ENCODE measurements at places on chromosomes 2 and 18.

GRCh38 chr2:197893403-197894177 lies 89.2 kb downstream of the PLCL1 start:
- DNase-seq: no peak

GRCh38 chr2:109243526-109244303 lies 114.7 kb downstream of the SH3RF3 start:
- DNase-seq: no peak

- DNase-seq: no peak
Measured at GRCh38 chr2:181120625-181121024, 140.2 kb downstream of the UBE2E3 start.

- DNase-seq: no peak
Measured at GRCh38 chr2:26298638-26299393, 47.1 kb upstream of the SELENOI start.

DNA sequence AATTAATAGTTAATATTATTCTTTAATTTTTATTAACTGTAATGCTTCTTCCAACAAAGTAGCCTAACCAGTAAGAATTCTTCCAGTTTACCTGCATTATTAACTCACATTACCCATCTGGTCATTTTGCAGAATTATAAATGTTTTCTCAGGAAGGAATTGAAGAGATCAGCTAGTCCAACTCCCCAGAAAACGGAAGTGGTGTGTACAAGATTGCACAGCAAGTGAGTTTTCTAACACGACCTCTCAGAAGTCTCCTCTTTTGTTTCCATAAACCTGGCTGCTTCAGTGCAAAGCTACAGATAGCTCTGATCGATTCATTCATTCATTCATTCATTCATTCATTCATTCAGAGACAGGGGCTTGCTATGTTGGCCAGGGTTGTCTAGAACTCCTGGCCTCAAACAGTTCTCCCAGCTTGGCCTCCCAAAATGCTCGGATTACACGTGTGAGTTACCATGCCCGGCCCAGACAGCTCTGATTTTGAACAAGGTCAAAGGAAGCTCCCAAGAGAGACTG lies 128.8 kb upstream of the REV1 start:
- no peak for DNase-seq

GRCh38 chr2:64442801-64443429 lies 11.0 kb upstream of the LGALSL start:
- DNase-seq: no peak

GRCh38 chr2:44560352-44560751 lies 198.6 kb downstream of the CAMKMT start:
- no peak for DNase-seq

- DNase-seq: no peak
Measured at GRCh38 chr18:13577091-13577697, 149.2 kb downstream of the FAM210A start.

DNA sequence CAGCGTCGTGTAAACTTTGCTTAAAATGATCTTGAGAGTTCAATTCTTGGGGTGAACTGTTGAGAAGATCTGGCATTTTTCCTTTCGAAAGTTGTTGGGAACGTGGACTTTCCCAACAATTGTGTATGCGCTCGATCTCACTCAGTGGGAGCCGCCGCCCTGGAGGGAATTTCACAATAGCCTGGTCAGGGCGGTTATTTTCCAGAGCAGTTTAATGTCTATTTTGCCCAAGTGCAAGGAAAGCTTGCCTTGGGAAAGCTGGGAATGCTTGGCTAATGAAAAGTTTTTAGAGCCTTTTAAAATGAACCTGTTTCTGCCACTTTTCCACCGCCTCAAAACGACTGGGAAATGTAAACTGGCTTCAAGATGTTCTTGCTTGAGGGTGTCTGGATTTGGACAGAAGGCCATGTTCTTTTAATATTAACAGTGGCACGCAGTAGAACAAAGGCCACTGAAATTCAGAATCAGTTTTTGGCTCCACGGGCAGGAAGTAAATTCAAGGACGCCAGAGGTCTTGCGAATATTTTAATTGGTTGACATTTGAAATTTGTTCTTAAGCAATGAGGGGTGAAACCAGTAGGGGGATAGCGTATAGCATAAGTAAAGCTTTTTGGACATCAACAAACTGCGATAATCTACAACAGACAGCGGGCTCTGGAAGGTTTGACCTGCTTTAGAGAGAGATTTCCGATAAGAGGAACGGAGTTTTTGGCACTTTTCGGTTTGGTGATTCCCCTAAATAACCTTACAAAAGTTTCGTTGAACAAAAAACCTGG lies 1.2 kb downstream of the CFLAR start:
- no peak for DNase-seq

DNA sequence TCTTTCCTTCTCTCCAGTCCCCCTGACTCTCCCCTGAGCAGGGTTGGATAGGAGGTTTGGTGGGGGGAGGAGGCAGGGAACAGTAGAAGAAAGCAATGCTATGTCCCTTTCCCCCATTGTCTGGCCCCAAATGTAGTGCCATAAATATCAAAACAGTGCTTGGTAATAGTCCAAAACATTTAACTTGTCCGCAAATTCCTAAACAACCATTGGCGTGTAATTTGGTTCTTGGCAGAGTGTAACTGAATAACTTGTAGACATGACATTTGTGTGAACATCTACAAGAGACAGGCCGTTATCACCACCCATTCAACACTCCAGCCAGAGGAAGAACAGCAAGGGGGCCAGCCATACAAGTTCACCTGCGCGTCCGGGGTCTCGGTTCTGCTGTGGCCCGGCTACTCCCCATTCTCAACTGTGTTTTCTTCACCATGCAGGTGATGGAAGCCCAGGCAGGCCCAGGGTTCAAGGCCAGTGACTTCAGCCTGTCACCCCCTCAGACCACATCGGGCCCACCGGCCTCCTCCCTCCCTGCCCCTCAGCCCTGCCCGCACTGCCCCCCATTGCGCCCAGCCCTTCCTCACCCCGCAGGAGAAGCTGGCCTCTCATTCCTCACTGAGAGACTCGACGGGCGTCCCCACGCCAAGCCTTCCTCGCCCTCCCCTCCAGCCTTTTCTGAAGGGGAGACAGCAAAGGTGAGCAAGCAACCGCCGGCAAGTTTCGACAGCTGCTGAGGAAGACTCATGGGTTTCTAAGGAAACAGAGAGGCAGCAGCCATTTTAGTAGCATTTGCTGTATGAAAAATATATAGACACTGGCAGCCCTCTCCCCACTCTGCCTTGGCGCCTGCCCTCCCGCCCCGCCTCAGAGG lies 699 bp upstream of the RAPGEF4 start:
- DNase-seq: no peak

- no peak for DNase-seq
Measured at GRCh38 chr2:119023534-119023933, 81.5 kb downstream of the MARCO start.

DNA sequence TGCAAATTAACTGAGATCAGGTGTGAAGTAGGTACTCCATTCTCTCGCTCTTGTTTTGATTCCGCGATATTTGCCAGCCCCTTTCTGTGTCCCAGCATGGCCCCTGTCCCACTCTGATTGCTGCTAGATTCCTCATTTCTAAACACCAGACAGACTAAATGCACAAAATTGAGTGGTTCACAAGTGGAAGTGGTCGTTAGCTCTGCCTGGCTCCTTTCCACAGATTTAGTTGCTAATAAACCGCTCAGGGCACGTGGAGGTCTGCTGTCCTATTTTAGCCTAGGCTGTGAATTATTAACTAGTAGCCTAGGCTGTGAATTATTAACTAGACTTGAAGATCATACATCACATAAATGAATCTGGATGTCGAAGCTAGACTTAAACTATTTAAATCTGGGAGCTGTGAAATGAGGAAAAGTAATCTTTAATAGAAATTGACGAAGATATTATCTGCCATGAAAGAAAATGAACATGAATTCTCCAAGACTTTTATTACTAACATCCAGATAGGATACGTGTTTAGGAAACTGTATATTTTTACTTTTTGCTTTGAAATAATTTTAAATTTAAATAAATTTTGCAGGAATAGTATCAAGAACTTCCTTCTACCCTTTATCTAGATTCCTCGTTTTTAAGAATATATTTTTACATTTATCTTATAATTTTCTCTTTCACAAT lies 3.7 kb downstream of the IL1RL2 start:
- DNase-seq: no peak

DNA sequence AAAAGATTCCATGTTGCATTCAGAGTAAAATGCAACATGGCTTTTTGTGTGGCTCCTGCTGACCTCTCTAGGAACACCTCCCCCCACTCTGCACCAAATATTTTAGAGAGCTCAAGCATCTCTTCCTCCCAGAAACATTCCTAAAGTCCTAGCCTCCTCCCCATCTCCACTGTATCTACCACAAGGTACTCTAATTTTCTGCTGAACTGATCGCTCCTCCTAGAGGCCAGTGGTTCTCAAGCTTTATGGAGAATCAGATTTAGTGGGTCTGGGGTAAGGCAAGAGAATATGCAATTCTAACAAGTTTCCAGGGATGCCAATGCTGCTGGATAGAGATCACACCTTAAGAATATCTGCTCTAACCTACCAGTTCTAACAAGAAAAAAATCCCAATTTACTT lies 89.5 kb upstream of the HNRNPA3 start:
- no peak for DNase-seq

DNA sequence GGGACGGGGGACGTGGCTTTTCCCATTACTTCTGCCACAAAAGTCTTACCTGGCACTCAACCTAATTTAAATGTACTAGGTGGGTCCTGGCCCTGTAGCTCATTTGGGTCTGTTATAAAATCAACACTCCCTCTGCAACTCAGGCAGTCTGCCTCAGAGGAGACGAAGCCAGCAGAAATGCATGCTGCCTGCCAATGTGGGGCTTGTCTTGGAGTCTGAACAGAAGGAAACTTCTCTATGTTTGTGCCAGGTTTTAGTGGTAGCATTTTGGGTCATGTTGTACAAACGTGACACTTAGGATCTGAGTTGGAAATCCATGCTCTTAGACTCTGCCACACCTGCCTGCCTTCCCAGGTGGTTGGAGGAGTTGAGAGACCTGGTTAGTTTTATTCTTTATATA lies 292.5 kb upstream of the FAM98A start:
- DNase-seq: no peak

GRCh38 chr2:58130238-58130637 lies 83.6 kb downstream of the VRK2 start:
- no peak for DNase-seq

DNA sequence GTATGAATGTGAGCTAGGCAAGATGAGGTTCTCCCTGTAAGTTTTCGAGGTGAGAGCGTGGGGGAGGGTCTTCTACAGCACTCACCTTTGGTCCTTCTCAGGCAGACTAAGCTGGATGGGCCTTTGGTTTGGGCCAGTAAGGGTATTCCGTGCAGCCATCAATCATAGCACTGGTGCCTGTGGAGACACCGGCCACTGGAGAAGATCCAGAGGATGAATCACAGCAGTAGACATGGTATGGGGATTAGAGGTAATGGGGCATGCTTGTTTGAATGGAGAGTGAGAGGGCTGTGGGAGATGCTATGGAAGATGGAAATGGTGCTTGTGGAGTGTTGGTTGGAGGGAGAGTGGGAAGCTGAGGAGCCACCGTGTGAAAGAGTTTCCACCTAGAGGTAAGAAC lies 16.1 kb downstream of the MAPRE3 start:
- DNase-seq: no peak

DNA sequence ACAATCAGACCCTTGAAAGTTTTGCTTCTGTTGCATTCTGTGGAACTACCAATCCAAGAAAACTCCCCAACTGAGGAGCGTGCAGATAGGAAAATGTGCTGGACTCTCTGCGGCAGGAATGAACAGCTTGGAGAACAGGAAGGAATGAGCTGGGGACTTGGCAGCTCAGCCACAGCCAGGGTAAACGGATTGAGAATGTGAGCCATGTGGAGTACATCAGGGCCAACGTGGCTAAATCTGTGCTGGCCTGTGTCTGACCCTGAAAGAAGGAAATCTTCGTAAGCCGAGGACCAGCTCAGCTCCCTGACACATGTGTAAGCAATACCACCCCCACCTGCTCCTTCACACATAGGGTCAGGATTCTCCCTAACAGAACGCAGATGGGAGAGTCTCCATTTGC lies 1023.7 kb downstream of the BCL11A start:
- no peak for DNase-seq

DNA sequence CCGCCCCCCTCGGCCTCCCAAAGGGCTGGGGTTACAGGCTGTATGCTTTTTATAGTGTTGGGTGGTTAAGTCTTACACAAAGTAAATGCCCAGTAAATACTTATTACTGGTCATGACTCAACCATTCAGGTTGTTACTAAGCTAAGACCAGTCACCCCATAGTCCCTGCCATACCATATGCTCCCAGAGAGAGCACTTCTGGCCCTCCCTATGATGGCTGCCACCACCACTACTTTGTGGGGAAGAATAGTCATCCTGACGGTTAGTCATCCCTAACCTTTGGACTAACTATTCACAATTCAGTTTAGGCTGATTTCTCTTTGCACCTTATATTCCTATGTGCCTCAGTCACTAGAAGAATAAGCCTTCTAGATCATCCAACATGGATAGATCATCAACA lies 42.0 kb upstream of the MSH2 start:
- no peak for DNase-seq

Data from stimulated activated effector memory CD8-positive, alpha-beta T cell treated with anti-CD3 and anti-CD28 coated beads, Interleukin-12 subunit alpha, Interleukin-12 subunit beta, amount 100 ng/mL, for 72 hours (primary cell).